ENCODE measurements at places on chromosomes 7 and 10.
A peak's percentile ranks its signal among the peaks of the same experiment; 100 is the strongest.

DNA sequence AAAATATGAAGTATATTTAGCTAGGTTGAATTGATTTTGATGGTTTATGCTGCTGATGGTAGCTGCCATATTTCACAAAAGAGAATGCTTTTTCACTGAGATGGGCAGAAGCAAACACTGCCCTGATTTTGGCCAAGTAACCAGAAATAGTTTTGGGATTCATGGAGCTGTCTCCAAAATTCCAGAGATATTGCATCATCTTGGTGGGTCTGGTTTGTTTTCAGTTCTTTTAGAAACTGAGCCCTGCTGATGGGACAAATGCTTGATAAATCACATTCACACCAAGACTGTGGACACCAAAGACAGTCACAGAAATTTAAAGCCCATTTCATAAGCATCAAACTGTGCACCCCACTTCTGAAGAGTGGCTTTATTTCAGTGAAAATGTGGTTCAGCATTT, 140.5 kb downstream of the BICC1 start:
- no peak for DNase-seq

DNA sequence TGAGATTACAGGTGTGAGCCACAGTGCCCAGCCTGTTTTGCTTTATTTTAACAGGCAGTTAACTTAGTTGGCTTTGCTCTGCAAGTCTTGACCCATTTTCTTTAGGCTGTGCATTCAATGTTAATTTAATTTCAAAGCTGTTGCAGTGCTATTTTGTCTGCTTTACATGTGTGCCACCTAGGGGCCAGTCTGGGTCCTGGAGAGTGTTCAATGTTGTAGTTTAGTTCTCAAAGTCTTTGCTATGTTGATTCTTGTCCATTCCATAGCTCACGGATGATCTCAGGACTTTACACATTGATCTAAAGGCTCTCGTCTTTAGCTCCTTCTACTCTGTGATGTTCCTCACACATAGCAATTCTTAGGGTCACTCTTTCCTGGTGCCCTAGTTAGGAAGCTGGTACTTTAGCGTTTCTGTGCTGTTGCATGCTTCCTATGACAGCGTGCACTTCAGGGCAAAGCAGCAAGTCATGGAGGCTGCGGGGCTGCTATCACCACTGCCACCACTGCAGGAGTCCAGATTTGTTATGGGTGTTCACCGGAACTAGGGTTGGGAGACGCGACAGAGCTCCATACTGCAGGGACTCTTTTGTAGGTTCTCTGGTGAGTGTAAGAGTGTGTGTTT, 16.4 kb upstream of the ABCA13 start:
- DNase-seq, result no peak

- no peak for DNase-seq
These were observed 117.4 kb downstream of the MTPAP start for GRCh38 chr10:30231709-30232108.

DNA sequence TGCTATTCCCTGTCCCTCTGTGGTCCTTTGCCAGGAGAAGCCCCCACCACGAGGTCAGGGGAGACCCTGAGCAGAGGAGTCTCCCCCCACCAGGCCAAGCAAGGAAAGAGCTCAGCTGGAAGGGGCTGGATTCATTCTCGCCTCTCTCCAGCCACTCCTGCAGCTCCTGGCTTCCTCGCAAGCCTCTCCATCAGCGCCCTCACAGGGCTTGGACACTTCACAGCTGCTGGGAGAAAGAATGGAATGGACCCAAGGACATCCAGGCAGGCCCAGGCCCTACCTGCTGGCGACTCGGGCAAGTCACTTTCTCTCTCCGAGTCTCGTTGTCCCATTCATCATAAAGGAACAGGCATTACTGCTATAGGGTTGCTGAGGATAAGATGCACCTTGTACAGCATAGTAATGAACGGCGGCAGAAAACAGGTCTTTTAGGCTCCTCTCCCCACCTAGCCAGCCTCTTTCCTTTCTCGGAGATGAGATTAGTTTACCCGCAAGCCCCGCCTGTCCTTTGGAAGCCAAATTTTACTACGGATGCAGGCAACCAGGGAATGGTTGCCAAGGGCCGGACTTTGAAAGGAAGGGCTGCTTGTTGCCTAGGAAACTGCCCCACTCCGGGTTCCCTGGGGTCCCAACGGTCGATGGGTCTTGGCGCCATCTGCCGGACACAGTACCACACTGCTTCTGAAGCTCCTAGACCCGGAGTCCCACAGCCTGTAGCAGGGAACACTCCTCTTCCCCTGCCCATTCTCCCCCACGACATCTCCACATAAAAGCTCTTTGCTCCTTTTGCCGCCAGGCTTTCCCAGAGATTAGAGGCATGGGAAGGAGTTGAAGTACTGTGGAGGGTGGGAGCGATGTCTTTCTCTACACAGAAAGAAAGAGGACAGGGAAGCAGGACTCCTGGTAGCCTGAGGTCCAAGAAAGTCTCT, 22.3 kb downstream of the IMPDH1 start:
- peak; percentile 90 for DNase-seq

- DNase-seq, result peak; percentile 70
These were observed 12.8 kb downstream of the SCRN1 start for GRCh38 chr7:29976673-29977415.

DNA sequence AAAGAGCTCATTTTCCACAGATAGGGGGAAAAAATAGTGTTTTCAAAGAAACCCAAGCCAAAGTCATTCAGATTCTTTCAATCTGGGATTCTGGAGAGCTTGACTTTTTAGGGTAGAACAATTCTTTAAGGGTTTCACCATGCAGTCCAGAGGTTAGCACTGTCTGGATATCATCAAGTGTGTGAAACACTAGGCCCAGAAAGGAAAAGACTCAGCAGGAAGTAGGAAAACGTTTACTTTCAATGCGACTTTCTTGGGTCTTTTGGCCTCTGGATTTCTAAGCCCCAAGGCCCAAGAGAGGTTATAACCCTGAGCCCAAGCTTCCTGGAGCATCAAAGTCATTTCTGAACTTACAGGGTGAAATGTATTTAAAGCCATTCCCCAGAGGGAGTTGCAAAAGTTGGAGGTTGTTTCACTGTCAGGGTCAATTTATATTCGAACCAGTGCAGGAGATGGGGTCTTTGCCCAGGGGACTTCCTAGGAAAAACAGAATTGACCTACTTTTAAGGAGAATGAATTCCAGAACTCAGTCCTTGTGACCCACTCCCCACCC, 158.0 kb downstream of the C7orf25 start:
- DNase-seq, result no peak

- no peak for DNase-seq
These were observed 14.3 kb downstream of the LCOR start for GRCh38 chr10:96846395-96846794.

- DNase-seq, result no peak
These were observed 126.5 kb upstream of the JCAD start for GRCh38 chr10:30185916-30186315.

DNA sequence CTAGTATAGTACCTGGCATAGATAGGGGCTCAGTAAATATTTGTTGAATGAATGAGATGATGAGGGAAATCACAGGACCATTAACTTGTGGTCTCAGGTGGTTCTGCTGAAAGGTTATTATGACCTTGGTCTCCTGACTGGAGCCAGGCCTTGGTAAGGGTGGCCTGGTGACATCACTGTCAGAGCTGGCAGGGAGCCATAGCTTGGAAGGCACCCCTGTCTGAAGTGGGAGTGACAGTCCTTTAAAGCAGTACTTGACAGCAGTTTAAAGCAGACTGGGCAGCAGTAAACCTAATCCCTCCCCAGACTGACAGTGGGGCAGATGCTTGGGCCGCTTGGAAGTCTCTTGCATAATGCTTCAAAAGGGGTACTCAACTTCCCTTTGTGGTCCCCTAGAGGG, 13.4 kb downstream of the DPCD start:
- DNase-seq, result no peak

GRCh38 chr10:106722524-106722923, 442.0 kb downstream of the SORCS1 start:
- DNase-seq, result no peak

- DNase-seq, result no peak
These were observed 29.3 kb downstream of the TMEM248 start for GRCh38 chr7:66950311-66950710.

DNA sequence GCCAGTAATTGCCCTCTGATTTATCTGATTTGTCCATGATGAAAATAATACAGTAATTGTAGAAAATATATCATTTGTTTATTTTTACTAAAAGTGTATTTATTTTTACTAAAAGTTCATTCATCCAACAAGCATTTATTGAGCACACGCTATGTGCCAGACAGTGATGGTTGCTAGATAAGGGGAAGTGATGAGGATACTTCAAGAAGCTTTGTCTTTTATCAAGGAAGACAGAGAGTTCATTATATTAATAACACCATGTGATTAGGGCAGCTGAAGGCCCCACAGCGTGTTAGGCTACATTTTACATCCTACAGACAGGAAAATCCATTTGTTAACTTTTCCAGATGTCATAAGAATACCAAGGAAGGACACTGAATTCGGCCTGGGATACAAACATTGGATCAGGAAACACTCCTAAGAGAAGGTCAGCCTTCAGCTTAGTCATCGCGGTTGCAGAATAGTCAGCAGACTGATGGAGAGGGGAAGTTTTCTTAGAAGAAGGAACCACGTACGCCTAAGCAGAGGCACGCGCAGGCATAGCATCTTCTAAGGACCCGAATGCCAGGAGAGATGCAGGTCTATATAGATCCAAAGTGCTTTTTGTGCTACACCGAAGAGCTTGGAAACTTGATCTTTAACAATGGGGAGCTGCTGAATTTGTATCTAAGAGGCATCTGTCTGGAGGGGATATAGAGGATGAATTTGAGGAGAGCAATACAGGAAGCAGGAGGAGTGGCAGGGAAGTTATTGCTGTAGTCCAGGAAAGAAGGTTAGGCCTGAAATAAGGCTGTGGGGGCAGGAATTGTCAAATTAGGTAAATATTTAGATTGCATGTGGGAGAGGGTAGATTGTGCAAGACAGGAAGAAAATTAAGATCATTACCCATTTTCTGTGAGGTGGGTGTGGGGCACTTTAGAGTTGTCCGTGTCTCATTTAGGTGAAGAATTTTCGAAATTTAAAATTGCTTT, 85.7 kb downstream of the LRGUK start:
- DNase-seq, result no peak

- DNase-seq, result peak; percentile 11
These were observed 5.9 kb downstream of the AKAP9 start for GRCh38 chr7:91946549-91946948.

DNA sequence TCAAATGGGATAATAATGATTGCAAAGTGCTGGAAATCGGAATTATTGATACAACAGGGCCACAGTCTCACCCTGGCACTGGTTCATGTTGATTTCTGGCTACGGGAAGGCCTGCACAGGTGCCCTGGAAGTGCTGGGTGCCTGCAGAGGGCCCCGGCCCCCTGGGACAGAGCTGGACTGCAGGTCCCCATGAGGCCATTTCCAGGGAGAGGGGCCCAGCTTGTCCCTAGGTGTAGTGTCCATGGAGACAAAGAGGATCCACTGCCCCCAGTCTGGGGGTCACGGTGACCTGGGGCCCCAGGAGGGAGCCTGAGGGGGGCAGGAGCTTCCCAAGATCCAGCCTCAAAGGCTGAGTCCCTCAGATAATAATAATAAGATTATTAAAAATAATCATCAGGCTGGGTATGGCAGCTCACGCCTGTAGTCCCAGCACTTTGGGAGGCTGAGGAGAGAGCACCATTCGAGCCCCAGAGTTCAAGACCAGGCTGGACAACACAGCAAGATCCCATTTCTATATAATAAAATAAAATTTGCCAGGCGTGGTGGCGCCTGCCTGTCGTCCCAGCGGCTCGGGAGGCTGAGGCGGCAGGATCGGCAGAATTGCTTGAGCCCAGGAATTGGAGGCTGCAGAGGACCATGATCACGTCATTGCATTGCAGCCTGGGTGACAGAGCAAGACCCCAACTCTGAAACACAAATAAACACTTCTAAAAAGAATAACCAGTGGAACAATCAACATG, 98.1 kb downstream of the MICALL2 start:
- DNase-seq, result no peak

- DNase-seq, result peak; percentile 77
These were observed 14.5 kb downstream of the AKR1B1 start for GRCh38 chr7:134444198-134444960.

DNA sequence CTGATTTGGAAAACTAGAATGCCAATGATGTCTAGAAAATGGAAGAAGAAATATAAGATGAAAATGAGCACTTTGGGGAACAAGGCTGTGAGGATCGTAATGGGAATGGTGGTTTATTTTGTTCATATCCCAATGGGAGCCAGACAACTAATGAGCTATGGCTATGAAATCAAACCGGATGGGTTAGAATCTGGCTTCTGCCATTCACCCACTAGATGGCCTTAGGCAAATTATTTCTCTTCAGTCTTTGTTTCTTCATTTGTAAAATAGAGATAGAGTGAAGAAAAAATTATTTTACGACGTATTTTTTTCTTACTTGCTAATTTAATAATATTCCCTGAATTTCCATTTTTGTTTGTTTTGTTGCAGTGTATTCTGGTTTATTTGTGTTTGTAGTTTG, 572.1 kb upstream of the IGFBP3 start:
- no peak for DNase-seq

DNA sequence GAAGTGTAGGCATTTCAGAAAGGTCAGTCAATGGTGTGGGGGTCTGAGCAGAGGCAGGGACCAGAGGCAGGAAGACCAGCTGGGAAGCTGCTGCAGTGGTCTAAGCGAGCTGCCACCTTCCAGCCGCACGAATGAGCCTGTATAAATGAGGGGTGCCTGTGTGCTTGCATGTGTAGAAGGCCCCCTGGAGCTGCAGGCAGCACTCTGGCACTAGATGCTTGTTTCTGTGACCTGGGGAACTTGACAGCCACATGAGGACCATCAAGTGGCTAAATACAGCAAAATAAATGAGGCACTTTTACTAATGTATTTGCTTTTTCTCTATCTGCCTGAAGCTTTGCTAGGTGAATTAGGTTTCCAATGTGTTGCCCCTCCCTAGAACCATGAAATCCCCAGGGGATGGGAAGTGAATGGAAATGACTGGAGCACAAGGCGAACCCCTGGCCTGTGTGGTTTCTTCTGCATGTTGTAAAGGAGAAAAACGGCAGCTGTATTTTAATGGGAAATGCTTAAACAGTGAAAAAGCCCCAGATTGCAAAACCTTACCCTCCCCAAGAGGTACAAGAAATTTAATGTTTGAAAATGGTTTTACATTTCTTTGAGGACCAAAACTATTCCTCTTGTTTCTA, 57.7 kb downstream of the PYROXD2 start:
- DNase-seq, result no peak

DNA sequence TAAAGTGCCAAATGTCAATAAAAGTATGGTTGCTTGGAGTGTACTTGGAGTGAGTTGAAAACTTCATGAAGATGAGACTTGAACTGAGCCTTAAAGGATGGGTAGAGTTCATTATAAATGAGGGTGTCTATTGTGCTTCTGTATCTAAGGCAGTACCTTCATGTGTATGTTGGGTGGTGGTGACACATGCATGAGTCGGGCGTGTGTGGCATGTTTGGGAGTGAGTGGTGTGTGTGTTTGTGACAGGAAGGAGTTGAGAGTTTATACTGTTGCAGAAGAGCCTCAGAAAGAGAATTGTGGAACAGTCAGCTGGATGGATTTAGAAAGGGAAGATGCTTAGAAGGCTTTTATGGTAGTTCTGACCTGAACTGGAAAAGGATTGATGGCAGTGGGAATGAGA, 6.0 kb upstream of the ZRANB1 start:
- no peak for DNase-seq

- no peak for DNase-seq
These were observed 71.9 kb upstream of the OIT3 start for GRCh38 chr10:72821606-72822005.

- DNase-seq, result peak; percentile 84
These were observed 778 bp upstream of the TRIM8 start for GRCh38 chr10:102643336-102644065.
